Subcutaneous adipose tissue (tissue), 4 donors: ENCODE measurements at places on chromosomes 6 and 20. TPM values are rescaled to one million over a fixed set of nuclear protein-coding genes. Genes with fewer than 3 reads are reported as not detected.

VEGFA gene
- 209 TPM for total RNA-seq

TRIM40 gene
- total RNA-seq = not detected

ZNF76 gene
- 26.3 TPM for total RNA-seq

HSPA12B gene
- 33.7 TPM for total RNA-seq

SMLR1 gene
- total RNA-seq = not detected

ZNF831 gene
- total RNA-seq = 0.19 TPM

OR10C1 gene
- not detected for total RNA-seq

COL21A1 gene
- total RNA-seq = 1.8 TPM

RHAG gene
- not detected for total RNA-seq

FOXP4 gene
- 15.1 TPM for total RNA-seq

SCRT2 gene
- not detected for total RNA-seq

REPS1 gene
- total RNA-seq = 33.8 TPM

NTSR1 gene
- not detected for total RNA-seq

PNPLA1 gene
- total RNA-seq = not detected

CAGE1 gene
- not detected for total RNA-seq

SLC13A3 gene
- 4.3 TPM for total RNA-seq

PRND gene
- total RNA-seq = not detected

LYRM2 gene
- 24.7 TPM for total RNA-seq

TRIM26 gene
- total RNA-seq = 24.3 TPM

NFKBIE gene
- total RNA-seq = 9.0 TPM

GSTA1 gene
- not detected for total RNA-seq

SLC22A23 gene
- 12.2 TPM for total RNA-seq

GTSF1L gene
- total RNA-seq = not detected

FAXC gene
- total RNA-seq = under 0.01 TPM
